CD4-positive, alpha-beta T cell treated with Interleukin-6 for 4 hours (primary cell): ENCODE measurements at places on chromosomes 3 and 15.

GRCh38 chr3:178184833-178185232 lies 351.4 kb upstream of the KCNMB2 start:
- DNase-seq: no peak

DNA sequence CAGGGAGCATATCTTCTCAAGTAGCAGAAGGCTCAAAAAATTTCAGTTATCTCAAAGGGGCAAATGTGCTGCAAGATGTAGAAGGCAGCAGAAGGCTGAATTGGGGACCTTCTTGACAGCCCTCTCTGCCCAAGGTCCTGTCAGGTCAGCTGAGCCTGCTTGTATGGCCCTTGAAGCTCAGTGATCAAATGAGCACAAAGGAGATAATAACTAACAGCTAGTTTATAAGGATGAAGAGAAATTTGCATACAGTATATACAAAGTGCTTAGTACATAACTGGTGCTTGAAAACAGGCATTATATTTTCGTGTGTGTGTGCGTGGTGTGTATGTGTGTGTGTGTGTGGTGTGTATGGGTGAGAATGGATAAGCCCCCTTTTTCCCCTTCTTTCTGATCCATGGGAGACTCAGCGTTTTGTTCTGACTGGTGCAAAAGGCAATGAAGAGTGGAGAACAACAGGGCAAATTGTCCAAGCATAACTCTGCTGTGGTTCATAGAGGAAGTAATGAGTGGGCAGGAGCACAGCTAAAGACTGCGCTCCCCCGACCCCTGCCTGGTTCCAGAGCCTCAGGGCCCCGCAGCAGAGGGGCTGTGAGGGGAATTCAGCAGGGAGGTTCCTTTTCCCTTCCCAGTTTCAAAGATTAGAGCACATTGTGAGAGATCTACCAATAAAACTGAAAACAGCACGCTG lies 356.8 kb upstream of the NR2F2 start:
- no peak for DNase-seq

DNA sequence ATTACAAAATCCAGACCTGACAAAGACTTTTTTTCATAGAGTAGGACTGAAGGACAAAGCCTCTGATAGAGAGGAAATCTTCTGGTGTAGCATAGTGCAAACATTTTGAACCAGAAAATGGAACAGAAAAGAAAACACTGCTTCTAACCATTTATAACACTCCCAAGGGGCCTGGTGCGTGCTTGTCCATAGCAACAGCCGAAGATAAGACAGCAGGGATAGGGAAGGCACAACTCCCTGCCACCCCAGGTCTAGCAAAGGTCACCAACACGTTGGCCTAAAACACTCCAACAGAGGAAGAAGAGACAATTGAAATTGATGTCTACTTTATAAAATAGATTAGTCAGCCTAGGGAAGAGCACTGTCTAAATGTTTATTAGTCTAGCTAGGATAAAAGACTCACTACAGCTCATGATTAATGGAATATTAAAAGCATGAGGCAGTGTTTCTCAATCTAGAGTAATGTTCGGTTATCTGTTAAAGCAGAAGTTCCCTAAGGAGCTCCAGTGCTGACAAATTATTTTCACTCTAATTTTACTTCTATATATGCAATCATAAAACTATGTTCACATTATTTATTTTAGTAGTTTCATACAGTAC lies 145.2 kb downstream of the P3H2 start:
- DNase-seq: no peak

GRCh38 chr3:185316740-185317412 lies 46.1 kb upstream of the MAP3K13 start:
- no peak for DNase-seq

DNA sequence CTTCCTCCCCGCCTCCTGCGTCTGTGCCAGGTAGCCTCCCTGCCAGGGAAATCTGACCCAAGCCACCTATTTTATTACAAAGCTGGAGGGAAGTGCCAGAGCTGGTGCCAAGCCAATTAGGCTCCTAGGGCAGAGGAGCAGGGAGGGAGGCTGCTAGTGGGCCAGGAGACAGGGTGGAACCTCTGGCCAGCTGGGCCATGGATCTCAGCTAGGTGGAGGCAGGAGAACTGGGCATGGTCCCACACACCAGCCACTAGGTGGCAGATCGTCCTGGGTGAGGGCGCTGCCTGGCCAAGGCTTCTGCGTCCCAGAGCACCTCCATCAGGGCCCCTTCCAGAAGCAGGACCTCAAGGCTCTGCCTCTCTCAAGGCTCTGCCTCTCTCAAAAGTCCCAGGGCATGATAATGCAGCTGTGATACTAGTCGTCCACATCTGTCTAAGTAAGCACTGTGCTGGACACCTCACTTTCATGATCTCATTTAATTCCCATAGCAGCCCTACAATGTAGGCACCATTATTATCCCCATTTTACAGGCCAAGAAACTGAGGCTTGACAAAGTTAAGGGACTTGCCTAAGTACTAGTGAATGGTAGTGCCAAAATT lies 4.5 kb upstream of the RFT1 start:
- peak; percentile 69 for DNase-seq

DNA sequence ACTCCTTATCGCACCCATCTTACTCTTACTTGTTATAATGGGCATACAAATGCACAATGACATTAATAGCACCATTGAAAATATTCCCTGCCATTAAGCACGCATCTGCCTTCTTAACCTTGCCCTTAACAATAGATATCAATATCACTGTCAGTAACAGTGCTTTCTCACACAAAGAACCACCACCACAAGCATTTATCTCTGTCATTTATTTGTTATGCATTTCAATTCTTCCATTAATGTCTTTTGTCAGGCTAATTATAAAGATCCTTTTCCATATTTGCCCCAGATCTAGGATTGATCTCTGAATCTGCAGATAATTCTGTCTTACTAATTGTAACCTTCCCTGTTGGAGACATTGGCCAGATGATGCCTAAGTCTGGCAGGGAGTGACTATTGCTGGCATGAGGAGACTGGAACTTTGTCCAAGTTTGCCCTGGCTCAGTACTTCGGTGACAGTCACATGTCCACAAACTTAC lies 419.6 kb upstream of the TGFBR2 start:
- DNase-seq: no peak
